Dorsolateral prefrontal cortex (tissue), 122 donors: ENCODE measurements at places on chromosomes 4 and X.
A peak's percentile ranks its signal among the peaks of the same experiment; 100 is the strongest.

GRCh38 chr4:169664615-169665014 lies 44.2 kb downstream of the CLCN3 start:
- no peak for DNase-seq

DNA sequence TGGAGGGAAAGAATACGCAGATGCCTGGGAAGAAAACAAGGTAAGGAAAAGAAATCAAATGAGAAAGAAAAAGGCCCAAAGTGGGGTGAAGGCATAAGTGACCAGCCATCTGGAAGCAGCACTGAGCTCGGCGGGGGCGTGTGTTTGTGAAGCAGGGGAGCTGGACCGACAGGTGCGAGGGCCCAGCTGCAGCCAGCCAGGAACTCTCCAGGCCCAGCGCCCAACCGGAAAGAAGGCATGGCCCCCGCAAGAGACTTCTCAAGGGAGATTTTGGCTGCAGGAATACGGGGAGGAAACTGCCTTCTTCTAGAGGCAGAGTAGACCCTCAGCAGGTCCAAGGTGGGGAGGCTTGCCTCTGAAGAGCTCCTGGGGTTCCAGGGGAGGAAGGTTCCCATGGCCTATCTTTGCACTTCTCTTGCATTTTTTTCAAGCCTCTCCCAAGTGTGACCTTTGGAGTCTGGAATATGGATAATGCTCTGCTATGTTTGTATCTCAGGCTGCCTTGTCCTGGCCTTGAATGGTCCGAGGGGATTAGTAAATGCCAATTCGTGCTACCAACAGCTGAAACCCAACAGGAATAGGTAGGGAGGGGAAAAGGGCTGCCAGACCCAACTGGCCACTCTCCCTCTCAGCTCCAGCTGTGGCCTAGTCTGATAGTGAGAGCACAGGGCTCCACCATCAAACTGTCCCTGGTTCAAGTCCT lies 10.8 kb upstream of the CITED1 start:
- DNase-seq: no peak

DNA sequence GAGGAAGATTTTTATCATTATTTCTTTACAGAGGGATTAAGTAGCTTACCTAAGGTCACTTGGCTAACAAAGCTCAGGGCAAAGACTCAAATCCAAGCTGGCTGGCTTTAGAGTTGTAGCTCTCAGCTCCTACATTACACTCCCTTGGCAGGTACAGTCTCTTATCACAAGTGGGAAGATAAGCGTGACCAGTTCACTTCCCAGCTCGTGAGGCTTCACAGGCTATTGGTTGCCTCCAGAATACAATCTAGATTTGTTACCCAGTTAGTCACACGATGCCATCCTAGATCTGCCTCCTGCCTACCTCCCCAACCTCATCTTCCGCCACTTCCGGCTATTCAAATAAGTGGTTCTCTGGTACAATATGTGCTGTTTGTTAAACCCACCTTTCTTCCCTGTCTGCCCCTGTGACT lies 3.7 kb downstream of the MMRN1 start:
- no peak for DNase-seq

DNA sequence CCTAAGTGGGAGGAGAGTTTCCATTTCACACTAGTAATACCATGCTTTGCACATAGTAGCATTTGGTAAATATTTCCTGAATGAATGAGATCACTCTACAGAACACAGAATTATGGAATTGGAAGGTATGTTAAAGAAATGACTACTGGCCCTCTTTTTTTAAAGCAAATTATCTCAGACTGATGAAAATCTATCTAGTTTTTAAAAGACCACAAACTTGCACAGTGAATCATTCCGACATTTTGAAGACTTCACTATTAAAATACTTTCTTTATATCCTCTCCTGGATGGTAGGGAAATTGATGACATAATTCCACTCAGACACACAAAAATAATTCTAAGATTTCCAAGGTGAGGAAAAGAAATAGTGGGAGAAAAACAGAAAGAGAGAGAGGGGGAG lies 68.4 kb upstream of the ETNPPL start:
- no peak for DNase-seq

DNA sequence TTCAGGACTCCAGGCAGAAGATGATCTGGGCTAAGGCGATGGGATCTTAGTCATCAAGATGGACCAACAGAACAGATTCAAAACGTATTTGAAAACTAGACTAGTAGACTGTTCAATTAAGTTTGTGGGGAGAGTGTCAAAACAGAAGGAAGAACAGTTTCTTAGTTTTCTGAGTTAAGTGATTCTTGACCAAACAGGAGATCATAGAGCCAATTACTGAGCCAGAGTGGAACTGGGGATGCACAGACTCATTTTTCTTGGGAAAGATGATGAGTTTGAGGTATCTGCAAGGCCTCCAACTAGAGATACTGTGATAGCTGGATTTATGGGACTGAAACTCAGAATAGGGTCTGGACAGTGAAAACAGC lies 119.5 kb downstream of the REELD1 start:
- DNase-seq: no peak

- no peak for DNase-seq
Observed at GRCh38 chrX:66731398-66731797, 92.5 kb upstream of the EDA2R start.

DNA sequence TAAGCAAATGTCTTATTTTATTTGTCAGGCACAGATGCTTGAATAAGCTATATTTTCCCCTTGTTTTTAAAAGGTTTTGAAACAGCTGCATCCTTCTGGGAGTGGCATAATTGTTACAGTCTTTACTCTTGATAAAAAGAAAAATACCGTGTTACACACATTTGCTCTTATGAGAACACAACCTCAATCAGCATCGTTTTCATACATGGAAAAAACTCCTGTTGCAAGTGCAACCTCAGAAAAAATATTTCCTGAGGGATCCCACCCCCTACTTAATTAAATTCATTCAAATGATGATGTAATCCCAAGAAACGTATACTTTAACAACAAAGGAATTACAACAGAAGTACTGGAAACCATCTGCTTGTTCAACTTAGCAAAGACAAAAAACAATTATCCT lies 58.6 kb downstream of the SMAD1 start:
- DNase-seq: no peak

- no peak for DNase-seq
Observed at GRCh38 chr4:157115613-157116335, 39.8 kb downstream of the GLRB start.

- no peak for DNase-seq
Observed at GRCh38 chr4:132297346-132297745, 851.7 kb upstream of the PCDH10 start.

GRCh38 chr4:110678517-110679227 lies 55.8 kb upstream of the PITX2 start:
- no peak for DNase-seq

GRCh38 chrX:71809886-71810285 lies 46.7 kb downstream of the CXorf49B start:
- DNase-seq: no peak

- DNase-seq: no peak
Observed at GRCh38 chrX:55908661-55909212, 191.2 kb downstream of the RRAGB start.

DNA sequence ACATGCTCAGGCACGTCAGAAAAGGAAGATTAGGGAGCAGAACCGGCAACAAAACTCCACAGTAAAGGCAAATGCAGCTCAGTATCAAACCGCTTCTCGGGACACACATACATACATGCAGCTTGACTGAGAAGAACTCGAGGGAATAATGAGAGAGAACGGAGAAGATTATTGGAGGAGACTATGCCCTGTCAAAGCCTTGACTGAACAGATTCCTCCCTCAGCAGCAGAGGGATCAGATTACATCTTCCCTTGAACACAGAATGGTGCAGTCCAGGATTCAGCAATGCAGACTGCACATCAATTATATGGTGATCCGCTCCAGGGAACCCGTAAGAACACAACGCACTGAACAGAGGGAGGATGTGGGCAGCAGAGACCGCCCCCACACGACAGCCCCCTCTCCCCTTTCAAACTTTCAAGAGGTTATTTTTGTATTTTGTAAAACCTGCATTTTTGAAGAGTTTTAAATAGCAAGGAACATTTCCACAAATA lies 183.2 kb downstream of the FBXW7 start:
- DNase-seq: peak; percentile 63

DNA sequence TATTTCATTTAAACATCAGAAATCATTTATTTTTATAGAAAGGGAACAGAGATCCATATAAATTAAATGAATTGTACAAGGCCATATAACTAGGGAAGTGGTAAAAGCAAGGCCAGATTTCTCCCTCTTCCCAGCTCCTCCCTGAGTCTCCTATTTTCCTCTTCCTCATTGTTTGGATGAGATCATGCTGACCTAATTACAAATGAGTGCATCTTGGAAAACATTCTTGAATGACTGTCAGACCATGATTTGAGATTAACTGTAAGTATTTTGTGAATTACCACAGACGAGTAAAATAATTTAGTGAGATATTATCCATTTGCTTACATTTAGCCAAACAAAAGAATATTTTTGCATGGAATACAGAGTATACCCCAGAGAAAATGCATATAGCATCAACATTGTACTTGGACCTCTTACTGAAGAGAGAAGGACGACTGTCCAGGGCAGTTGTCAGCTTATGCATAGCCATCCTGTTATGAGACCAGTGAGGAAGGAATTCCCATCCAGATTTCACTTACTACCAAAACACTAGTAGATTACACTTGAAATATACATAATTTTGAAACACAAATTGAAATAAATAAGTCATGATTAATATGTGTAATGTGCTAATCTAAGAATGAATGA lies 47.3 kb downstream of the SLAIN2 start:
- peak; percentile 12 for DNase-seq

DNA sequence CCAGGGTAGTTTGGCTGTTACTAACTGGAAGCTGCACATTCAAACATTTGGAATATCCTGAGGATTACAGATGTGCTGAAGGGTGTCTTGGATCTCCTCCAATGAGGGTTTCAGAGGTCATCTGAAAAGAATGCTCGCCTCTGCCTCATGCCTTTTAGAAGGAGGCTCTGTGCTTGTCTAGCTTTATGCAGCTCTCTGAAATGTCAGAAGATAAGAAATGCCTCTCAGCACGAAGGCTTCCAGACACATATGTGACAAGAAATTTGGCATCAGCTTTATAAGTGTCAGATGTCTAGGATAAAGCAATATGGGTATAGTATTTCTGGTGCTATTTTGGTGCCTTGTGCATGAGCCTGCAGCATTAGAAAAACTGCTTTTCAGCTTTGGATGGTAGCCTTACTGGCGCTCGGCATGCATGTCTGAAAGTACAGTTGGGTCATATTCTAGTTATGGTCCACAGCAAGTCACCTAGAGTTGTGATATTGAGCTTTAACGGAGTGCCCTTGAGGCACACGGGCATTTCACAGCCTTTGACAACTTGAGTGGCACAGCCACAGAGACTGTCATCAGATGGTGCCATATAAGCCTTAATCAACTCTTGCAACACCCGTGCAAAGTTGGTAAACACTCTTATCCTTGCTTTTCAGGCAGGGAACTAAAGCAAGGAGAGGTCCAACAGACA lies 70.8 kb upstream of the PGRMC2 start:
- DNase-seq: no peak

DNA sequence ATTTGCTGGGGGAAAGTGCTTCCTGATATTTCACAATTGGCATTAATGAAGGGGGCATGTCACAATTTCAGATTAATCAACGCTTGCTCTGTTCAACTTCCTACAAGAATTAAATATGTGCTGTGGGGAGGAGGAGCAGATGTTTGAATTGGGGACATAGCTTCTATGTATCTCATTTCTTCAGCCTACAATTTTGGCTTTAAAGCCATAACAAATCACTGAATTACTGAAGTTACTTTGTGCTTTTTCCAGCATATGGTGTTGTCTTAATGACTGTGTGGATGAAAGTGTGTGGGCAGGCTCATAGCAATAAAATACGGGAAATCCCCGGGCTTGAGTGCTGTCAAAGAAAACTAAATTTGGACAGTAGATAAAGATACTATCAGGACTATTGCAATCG lies 813 bp downstream of the TLR7 start:
- DNase-seq: no peak

DNA sequence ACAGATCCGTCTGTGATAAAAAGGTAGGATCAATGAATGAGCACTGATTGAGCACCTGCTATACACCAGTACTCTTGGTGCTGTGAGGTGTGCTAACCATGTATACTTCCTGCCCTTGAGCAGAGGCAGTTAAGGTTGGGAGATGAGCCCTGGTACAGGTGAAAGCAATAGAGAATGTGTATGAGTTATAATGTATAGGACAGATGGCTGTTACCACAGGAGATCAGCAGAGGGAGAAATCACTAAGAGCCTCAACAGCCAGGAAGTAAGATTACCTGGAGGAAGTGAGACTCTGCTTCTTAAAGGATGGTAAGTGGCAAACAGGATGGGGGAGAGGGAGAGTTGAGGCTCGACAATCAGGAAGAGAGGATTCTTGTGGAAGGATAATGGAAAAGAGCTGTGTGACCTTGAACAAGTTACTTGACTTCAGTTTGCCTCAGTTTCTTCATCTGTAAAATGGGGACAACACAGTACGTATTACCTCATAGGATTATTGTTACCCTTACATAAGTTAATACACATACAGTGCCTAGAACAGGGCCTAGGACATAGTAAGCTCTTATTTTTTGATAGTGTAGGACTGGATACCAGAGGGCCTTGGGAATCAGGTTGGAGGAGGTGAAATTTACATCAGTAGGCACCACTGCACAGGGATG lies 9.1 kb downstream of the CXCR3 start:
- DNase-seq: no peak

GRCh38 chr4:144223149-144223548 lies 82.6 kb upstream of the GYPA start:
- DNase-seq: no peak

DNA sequence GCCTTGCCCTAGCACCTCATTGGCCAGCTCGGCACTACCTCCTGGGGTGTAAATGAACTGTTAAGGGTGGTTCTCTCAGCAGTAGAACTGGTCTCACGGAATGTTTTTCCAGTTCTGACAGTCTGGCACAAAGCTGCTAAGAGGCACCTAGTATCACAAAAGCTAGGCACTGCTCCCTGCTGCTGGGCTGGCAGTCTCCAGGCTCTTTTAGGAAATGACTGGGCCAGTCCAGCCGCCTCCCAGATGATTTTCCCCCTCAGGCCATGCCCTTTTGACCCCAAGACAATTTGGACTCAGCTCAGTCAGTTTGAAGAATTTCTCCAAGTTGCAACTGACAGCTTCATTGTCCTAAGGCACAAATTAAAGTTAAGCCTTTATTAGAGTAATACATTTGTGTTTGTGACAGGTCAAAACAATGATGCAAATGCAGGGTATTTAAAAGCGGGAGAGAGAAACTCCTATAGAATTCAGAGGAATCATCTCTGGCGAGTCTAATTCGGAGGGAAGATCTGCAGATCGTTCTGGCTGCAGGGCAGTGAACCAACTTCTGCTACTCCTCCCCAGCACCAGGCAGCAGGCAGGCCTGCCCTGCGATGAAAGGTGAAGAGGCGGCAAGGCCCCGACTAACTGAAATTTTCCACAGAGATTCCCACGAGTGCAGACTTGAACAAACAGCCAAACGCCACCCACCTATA lies 7.9 kb downstream of the FRMD7 start:
- DNase-seq: no peak

GRCh38 chrX:123960956-123961267 lies 594 bp upstream of the STAG2 start:
- no peak for DNase-seq

GRCh38 chr4:27894951-27895350 lies 1034.3 kb downstream of the STIM2 start:
- DNase-seq: no peak
